ENCODE measurements at places on chromosomes 1 and 21.

GRCh38 chr21:44382536-44382935, 29.1 kb downstream of the TRPM2 start:
- DNase-seq, result no peak

GRCh38 chr21:39471598-39471997, 19.8 kb downstream of the SH3BGR start:
- DNase-seq, result no peak

GRCh38 chr1:41353744-41354143, 7.5 kb upstream of the FOXO6 start:
- DNase-seq, result no peak

- no peak for DNase-seq
Observed at GRCh38 chr1:101181930-101182329, 54.9 kb upstream of the S1PR1 start.

GRCh38 chr1:201648066-201648906, 109.4 kb downstream of the NAV1 start:
- peak; percentile 80 for DNase-seq

DNA sequence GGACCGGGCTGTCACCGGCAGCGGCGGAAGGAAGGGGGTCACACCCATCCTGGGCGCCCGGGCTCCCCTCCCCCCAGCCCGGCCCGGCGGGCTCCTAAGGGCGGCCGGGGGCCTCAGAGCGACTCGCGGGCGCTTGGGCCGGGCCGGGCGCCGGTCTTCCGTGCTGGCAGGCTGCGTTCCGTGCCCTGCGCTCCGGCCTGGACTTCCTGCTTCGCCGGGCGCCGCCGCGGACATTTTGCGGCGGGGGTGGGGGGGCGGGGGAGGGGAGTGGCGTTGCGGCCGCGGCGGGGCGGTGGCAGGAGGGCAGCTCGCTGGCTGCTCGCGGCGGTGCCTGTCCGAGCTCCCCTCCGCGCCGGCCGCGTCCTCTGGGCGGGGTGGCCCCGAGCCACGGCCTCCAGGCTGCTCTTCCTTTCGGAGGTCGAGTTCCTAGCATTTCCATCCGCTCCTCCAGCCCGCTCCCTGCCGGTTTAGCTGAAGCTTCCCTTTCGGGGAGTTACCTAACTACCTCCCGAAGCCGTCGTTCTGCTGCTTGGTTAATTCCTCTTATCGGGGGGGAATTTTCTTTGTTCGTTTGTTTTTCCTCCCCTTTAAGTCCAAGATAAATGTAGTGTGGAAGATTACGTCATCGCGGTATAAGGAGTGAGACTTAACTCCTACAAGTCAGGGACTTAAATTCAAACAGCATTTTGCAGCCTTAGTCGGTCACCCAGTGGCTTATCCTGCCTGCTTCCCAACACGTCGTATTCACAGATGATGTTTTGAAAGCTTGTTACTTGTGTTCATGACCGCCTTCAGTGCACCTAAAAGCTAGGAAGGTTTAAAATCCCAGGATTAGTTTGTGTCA, 730 bp downstream of the CDC42 start:
- peak; percentile 80 for DNase-seq

- DNase-seq, result no peak
Observed at GRCh38 chr1:159882527-159882862, 17.5 kb downstream of the CFAP45 start.

- DNase-seq, result no peak
Observed at GRCh38 chr1:163144418-163144817, 58.3 kb downstream of the RGS5 start.

DNA sequence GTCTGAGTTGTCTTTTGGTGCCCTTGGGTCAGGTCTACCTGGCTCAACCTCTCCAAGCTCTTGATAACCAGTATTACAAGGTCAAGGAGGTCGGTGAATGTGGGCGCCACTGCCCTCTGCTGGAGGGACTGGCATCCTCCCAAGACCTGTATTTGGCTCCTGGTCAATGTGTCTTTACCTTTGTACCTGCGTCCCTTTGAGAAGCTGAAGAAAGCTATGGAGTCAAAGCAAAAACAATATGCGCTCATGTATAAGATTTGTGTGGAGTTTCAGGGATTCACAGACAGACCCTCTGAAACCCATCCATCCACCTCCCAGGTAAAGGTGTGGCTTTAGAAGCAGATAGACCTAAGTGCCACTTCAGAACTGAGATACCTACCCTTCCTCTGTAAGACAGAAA, 61.8 kb upstream of the NBL1 start:
- peak; percentile 75 for DNase-seq

GRCh38 chr1:229730573-229730972, 104.5 kb downstream of the URB2 start:
- no peak for DNase-seq

DNA sequence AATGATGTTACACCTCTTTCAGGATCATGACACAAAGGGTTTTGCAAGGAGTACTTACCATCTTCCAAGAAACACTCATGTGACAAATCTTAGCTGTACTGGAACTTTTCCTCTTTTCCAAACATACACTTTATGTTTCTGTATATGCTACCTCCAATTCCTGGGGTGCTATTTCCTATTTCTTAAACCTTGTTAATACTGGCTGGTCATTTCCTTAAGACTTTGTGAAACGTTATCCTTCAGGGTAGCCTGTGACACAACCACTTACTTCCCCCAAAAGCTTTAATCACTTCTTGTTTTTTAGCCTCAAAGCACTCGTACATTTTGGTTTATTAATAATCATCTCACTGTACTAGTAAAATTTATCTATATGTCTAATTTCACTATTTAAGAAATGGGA, 39.4 kb downstream of the OR10Z1 start:
- no peak for DNase-seq

DNA sequence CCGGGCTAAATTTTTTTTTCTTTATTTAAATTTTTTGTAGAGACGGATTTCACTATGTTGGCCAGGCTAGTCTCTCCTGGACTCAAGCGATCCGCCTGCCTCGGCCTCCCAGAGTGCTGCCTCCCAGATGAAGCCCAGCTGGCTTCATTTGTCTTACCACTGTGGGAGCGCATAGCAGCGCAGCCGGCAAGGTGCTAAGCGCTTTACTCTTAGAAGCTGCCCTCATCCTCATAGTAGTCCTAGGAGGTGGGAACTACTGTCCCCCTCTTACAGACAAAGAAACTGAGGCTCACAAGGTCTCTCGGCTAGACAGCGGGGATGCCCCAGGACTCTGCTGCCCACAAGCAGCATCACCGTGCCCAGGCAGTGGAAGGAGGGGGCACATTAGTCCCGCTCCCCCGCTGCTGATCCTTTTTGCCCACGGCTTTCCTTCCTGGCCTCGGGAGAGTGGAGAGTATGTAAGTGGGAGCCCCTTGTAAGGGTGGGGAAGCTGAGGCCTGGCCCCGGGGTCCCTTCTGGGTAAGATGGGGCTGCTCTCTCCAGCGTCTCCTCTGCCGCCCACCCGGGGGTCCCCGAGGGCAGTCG, 726 bp downstream of the TMEM54 start:
- no peak for DNase-seq

GRCh38 chr1:200207711-200208126, 180.2 kb downstream of the NR5A2 start:
- no peak for DNase-seq

DNA sequence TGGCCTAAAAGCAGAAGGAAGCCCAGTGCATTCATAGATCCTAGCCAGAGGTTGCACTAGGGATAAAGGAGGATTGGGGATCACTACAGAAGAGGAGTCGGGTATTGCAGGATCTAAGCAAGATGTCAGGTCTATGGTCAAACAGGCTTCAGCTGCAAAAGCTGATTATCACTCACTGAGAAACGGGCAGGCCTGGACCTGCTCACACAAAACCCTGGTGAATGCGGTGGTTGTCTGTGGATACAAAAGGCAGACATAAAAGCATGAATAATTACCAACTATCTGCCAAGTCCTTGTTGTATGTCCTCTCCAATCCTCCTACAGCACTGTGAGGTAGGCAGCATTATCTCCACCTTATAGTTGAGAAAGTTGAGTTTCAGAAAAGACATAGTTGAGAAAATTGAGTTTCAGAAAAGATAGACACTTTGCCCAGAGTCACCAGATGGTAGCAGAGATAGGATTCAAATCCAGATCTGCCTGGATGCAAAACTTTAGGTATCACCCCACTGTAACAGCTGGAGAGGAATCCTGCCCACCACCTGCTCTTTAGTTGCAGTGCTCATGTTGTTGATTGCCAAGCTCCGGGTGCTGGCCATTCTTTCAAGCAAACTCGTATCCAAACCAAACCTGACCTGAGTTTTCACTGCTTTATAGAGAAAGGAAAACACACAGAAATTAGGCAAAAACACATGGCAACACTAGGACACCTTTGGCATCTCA, 49.6 kb upstream of the HOOK1 start:
- DNase-seq, result no peak

- no peak for DNase-seq
Observed at GRCh38 chr1:35637401-35637809, 3.9 kb downstream of the PSMB2 start.

GRCh38 chr1:6391951-6392808, 1.4 kb downstream of the ACOT7 start:
- DNase-seq, result peak; percentile 38

DNA sequence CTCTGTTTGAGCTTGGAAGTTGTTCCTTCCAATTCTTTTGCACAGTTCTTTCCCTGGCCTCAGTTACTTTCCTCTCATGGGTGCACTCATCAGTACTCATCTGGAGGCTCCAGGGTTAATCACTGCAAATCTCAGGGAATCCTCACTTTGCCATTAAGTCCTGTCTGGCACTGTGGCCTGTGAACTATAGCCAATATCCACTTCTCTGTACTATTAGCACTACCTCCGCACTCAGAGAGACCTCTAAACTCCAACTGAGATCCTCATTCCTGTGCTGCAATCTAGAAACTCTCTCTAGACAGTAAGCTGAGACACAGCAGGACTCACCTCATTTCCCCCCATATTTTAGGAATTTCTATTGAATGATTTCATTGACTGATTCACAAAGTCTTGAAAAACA, 311.3 kb downstream of the NCAM2 start:
- DNase-seq, result no peak

- DNase-seq, result peak; percentile 91
Observed at GRCh38 chr1:6343506-6344405, 49.8 kb downstream of the ACOT7 start.

GRCh38 chr1:59378621-59379370, 81.9 kb downstream of the FGGY start:
- no peak for DNase-seq

GRCh38 chr21:38179511-38179910, 77.3 kb upstream of the KCNJ15 start:
- no peak for DNase-seq

GRCh38 chr1:167737169-167737568, 15.4 kb downstream of the MPZL1 start:
- DNase-seq, result no peak

DNA sequence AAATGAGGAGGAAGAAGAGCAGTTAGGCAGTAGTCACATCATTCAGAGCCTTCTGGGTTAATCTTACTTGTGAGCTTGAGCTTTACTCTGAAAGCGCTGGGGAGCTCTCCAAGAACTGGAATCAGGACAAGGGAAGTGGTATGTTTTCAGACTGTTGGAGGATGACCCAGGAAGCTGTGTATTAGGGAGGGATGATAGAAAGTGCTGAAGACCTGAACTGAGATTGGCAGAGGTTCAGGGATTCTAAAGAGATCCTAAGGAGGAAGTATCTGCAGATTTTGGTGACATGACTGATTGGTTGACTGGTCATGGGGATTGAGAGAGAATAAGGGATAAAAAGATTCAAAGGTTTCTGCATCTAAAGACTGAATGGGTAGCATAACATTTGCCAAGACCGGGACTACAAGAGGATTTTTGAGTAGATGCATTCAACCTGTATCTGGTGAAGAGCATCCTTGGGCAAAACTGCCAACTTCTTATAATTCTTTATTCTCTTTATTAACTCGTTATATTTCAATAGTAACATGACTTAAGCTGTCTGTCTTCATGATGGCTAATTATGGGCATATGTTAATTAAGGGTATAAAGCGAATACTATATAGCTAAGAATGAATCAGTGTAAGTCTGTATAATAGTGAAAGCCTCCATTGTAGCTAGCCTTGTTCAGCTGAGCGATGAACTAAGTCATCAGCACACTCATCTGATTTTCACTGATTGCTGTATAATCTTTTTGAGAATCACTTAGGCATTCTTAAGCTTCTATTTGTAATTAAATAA, 41.8 kb downstream of the XCL1 start:
- no peak for DNase-seq

DNA sequence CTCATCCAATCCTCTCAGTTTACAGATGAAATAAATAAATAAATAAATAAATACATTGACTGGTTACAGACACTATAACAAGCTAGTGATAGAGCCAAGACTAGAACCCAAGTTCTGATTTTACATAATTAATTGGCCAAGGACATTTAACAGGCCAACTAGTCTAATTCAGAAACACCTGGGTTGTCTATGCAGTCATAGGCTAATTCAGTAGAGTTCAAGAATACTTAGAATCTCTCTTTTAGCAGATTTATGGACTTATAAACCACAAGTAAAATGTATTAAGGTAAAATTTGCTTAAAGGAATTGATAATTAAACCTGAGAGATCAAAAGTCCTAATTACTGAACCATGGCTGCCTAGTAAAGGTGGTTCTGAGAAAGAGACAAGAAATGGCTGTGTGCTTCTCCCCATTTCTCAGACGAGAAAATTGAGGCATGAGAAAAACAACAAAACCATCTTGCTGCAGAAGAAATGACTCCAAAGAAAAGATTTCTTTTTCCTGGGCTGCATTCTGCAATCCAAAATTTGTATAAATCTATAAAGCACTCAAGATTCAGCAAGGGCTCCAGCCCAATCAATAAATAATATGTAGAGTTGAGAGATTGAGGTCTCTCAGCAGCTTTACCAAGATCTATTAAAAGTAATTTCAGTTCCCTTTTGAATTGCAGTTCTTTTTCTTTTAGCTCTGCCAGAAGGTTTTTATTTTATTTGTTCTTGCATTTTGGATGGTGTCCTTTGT, 98.3 kb downstream of the DUSP10 start:
- DNase-seq, result no peak

GRCh38 chr1:65844296-65844695, 51.6 kb downstream of the PDE4B start:
- no peak for DNase-seq

GRCh38 chr1:112356765-112357164, 39.2 kb upstream of the CTTNBP2NL start:
- DNase-seq, result no peak

DNA sequence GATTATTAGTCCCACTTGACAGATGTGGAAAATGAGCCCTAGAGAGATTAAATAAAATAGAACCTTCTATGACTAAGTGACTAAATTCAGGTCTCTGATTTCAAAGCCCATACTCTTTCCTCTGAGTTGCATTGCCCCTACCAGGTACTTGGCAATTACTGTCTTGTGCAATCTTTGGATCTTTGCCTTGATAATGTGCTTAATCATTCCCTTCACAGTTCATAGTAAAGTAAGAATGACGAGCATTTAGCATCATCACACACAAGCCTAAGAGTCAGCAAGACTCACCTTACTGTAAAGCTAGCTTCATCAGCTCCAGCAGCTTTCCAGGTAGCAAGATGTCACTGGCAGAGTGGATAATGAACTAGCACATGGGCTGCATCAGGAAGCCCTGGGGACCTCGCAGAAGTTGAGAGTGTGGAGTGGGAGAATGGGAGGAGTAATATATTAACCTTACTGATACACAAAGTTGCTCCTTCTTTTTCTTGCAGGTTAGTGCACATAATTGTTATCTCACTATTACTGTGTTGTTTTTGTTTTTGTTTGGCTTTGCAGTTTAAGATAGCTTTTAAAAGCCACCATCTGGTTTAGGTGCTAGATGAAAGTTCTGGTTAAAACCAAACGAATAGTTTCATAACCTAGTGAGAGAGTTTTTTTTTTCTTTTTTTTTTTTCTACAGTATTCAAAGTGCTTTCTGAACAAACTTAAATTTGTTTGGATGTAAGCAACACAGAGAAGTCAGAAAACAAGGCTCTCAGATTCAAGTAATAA, 71.8 kb downstream of the PBX1 start:
- no peak for DNase-seq
